ENCODE measurements at places on chromosomes 11 and 22.

DNA sequence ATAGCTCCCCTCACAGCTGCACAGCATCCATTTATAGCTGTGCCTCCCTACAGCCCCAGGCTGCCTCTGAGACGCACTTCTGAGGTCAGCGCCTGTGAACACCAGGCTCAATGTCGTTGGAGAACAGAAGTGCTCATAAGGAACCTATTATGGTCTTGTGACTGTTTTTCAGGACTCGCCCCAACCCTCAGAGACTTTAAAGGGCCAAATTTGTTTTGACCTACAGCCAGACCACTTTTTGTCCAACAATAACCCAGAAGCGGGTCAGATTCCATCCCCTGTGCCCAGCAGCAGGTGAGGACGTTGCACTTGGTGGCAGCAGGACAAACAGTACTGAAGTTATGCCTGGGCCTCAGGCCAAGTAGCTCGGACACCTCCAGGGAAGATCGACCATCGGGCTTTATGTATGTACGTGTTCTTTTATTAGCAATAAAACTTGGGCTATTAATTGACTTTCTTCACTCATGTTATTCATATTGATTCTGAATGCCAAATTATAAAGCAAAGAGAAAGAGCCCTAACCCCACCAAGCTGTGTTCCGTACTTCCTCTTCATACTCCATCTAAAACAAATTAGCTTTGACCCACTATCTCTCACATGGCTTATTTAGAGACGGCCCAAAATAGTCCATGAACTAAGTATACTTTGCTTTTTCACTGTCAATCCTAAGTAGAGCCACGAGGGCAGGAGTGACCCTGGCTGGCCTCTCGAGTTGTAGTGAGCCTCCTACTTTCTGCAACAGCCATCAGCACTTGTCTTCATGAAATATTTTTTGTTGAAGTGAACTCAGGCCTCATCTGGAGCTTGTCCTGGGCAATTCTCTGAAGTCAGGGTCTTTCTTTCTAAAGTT, 92.3 kb upstream of the PAX6 start:
- no peak overlapping the region for H3K27ac ChIP-seq
- no peaks in the 10 kb centered on the region for H3K36me3 ChIP-seq
- no peak overlapping the region for H3K4me3 ChIP-seq
- H3K4me1 ChIP-seq: no peaks in the 10 kb centered on the region
- no peaks in the 10 kb centered on the region for H3K27me3 ChIP-seq
- no peak for DNase-seq

DNA sequence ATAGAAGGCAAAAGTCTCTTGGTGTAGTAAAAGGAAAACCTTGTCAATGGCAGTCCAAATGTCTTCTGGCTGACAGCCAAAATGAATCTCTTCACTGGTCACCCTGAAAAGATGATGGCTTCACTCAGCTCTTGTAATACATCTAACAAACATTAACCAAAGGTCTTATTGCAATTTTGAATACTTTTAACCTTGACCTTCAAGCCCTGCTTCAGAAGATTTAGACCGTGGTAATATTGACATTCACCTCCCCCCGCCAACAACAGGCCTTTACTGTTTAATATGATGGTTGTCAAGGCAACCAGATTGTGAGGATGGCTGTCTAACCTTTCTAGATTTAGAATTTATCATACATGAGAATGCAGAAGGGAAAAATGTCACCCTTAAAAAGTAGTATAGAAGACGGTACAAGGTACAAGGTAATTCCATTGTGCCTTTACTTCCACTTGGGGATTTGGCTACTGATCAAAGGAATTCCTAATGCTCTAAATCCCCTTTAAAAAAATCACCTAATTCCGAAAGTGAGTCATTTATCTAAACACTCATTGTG, 342.3 kb downstream of the LARGE1 start:
- no peak for DNase-seq
- H3K36me3 ChIP-seq: no peaks in the 10 kb centered on the region
- H3K4me1 ChIP-seq: no peaks in the 10 kb centered on the region
- H3K4me3 ChIP-seq: no peak overlapping the region
- H3K27ac ChIP-seq: no peak overlapping the region

DNA sequence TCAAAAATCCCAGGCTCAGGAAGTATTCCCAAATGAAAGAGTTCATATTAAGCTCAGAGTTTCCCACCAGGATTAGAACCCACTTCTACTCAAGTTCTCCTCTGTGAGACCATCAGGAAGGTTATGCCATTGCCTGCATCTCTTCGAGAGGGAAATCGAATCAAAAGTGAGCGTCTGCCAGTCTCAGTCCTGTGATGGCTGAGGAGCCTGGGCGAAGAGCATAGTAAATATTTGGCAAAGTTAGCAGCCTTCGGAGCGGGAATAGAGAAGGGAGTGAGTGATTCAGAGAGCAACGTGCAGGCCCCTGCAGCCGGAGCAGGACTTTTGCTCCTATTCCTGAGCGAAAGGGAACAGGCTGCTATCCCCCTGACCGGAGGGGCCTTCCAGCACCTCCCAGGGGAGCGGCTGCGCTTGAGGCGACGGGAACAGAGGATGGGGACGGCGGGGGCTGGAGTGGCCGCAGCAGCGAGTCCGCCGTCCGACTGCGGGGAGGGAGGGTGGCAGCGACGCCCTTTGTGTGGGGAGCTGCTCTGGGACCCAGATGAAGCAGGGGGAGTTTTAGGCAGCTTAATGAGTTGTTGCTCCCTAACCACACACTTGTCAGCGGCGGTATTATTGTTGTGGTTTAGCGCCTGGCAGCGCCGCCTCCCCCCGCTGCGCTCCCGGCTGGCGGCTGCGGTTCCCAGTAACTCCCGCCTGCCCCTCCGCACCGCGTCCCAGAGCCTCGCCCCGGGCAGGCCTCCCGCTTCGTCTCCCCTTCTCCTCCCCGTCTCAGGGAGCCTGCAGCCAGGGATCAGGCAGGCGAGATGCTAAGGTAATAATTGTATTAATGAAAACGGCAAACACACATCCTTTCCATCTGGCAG, 21.7 kb upstream of the NRGN start:
- H3K27me3 ChIP-seq: peaks cover 66% of the 10 kb centered on the region
- H3K4me1 ChIP-seq: peaks cover 8% of the 10 kb centered on the region
- H3K27ac ChIP-seq: no peak overlapping the region
- no peaks in the 10 kb centered on the region for H3K36me3 ChIP-seq
- DNase-seq: no peak

GRCh38 chr11:3122775-3123201, 42.3 kb downstream of the OSBPL5 start:
- H3K27me3 ChIP-seq: no peaks in the 10 kb centered on the region
- no peaks in the 10 kb centered on the region for H3K36me3 ChIP-seq
- H3K4me1 ChIP-seq: no peaks in the 10 kb centered on the region
- H3K4me3 ChIP-seq: no peak overlapping the region
- DNase-seq: no peak

DNA sequence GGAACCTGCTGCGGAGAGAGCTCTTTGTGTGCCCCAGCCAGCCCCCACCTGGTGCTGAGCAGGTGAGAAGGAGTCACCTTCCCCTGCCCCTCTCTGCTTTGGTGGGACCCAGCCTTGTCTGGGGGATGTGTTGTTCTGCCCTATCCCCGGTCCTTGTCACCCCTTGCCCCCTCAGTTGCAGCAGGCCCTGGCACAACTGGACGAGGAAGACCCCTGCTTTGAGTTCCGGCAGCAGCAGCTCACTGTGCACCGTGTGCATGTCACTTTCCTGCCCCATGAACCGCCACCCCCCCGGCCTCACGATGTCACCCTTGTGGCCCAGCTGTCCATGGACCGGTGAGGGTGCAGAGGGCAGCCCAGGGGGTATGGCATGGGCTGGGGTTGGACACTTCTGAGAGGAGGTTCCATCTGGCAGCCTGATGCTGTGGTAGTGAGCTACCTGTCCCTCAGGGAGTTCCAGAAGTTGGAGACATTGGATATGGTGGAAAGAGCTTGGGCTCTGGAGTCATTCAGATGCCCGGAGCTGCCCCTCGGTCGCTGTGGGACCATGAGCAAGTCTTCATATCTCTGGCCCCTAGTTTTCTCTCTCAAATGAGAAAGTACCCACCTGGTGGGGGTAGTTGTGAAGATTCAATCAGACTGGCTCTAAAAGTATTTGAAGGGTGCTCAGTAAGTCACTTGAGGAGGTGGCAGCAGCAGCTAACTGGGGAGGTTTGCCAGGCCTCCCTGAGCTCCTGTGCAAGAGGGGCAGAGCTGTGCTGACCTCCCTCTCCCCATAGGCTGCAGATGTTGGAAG, 4.3 kb downstream of the LARGE2 start:
- H3K27ac ChIP-seq: no peak overlapping the region
- no peak overlapping the region for H3K4me3 ChIP-seq
- peaks cover 17% of the 10 kb centered on the region for H3K27me3 ChIP-seq
- DNase-seq: no peak
- H3K36me3 ChIP-seq: no peaks in the 10 kb centered on the region
- peaks cover 14% of the 10 kb centered on the region for H3K4me1 ChIP-seq

DNA sequence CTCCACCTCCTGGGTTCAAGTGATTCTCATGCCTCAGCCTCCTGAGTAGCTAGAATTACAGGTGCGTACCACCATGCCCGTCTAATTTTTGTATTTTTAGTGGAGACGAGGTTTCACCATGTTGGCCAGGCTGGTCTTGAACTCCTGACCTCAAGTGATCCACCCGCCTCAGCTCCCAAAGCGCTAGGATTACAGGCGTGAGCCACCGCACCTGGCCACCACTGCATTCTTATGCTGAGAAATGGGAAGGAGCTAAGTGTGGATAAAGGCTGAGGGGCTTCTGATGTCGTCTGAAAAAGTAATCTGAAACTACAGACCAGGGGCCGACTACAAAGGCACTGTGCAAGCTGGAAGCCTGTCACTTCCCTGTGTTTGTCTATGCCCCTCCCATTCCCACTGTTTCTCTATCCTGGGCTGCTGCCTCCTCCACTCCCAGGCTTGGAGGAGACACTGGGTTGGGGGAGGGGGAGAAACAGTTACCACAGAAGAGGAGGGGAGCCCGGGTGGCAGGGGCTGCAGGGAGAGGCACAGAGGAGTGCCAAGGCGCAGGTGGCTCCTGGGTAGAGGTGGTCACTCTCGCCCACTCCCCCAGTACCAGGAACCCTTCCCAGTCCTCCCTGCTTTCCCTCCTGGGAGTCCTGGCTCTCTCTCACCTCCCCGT, 2.9 kb upstream of the MTA2 start:
- peaks cover 75% of the 10 kb centered on the region for H3K36me3 ChIP-seq
- no peak overlapping the region for H3K27ac ChIP-seq
- H3K4me1 ChIP-seq: peaks cover 25% of the 10 kb centered on the region

GRCh38 chr11:105718641-105719040, 108.8 kb downstream of the GRIA4 start:
- H3K36me3 ChIP-seq: no peaks in the 10 kb centered on the region
- H3K4me1 ChIP-seq: no peaks in the 10 kb centered on the region
- no peaks in the 10 kb centered on the region for H3K27me3 ChIP-seq
- no peak for DNase-seq
- H3K4me3 ChIP-seq: no peak overlapping the region
- H3K27ac ChIP-seq: no peak overlapping the region

GRCh38 chr11:131909426-131910177, 539.2 kb downstream of the NTM start:
- peaks cover 30% of the 10 kb centered on the region for H3K27me3 ChIP-seq
- no peak for DNase-seq

- peaks cover 13% of the 10 kb centered on the region for H3K36me3 ChIP-seq
- H3K27ac ChIP-seq: no peak overlapping the region
- peaks cover 9% of the 10 kb centered on the region for H3K4me1 ChIP-seq
- no peak overlapping the region for H3K4me3 ChIP-seq
- no peak for DNase-seq
Measured at GRCh38 chr22:50083462-50084079, 1.7 kb downstream of the MLC1 start.

GRCh38 chr11:115616971-115617370, 112.8 kb upstream of the CADM1 start:
- H3K4me3 ChIP-seq: no peak overlapping the region
- no peak for DNase-seq
- H3K27ac ChIP-seq: no peak overlapping the region
- H3K27me3 ChIP-seq: no peaks in the 10 kb centered on the region
- H3K36me3 ChIP-seq: no peaks in the 10 kb centered on the region

DNA sequence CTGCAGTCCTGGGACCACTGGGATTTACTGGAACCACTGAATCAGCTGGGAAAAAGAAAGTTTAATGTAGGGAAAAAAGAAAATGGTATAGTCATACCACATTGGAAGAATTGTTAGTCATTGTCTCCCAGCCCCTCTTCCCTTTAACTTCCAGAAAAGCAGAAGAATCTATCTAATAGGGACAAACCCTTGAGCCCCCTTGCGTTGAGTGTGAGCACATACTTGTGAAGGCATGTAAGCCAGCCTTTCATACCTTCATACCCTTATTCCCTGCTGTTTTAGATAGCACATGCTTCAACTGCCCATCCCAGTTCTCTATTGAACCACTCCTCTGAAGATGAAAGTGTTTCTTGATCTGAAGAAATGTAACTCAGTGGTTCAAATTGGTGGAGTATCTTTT, 6.6 kb downstream of the TREH start:
- no peaks in the 10 kb centered on the region for H3K4me1 ChIP-seq
- DNase-seq: no peak
- H3K27ac ChIP-seq: no peak overlapping the region
- H3K4me3 ChIP-seq: no peak overlapping the region
- no peaks in the 10 kb centered on the region for H3K36me3 ChIP-seq

DNA sequence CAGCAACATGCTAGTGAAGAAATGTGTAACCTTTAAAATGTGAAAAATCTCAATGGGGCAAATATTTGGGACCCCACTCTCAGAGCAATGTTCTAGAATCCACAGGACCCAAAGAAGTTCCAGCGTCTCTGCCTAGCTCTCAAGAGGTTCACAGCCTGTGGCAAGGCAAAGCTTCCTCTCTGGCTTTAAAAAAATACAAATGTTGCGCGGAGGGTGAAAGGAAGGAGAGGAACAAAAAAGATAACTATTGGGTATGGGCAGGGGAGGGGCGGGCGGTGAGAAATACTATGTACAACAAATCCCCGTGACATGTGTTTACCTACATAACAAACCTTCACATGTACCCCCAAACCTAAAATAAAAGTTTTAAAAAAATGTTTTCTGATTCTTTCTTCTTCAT, 53.6 kb downstream of the PITPNB start:
- H3K4me1 ChIP-seq: peaks cover 56% of the 10 kb centered on the region
- H3K27ac ChIP-seq: peak overlapping the region; percentile 70
- H3K4me3 ChIP-seq: no peak overlapping the region

GRCh38 chr11:13343931-13344717, 66.5 kb downstream of the BMAL1 start:
- H3K36me3 ChIP-seq: no peaks in the 10 kb centered on the region
- H3K27ac ChIP-seq: no peak overlapping the region
- peak; percentile 60 for DNase-seq
- no peaks in the 10 kb centered on the region for H3K27me3 ChIP-seq
- peaks cover 17% of the 10 kb centered on the region for H3K4me1 ChIP-seq

DNA sequence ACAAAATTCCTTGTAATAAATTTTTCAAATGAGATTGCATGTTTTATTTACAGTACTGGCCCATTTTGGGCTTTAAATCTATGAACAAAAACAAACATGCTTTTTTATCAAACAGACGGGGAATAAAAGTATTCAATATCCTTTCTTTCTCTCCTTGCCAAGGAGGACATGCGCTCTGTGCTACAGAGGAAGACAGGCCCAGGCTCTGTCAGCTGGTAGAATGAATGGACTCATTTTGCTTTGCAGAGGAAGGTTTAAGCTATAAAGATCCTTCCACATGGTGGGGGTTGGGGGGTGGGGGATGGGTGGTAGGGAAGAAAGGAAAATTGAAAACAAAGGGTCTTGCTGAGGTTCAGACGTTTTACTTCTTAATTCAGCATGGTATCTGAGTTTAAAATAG, 575.6 kb downstream of the INSC start:
- H3K36me3 ChIP-seq: no peaks in the 10 kb centered on the region
- H3K4me1 ChIP-seq: peaks cover 2% of the 10 kb centered on the region
- H3K4me3 ChIP-seq: no peak overlapping the region
- H3K27me3 ChIP-seq: no peaks in the 10 kb centered on the region

GRCh38 chr22:22884888-22885840, 2.5 kb upstream of the IGLL5 start:
- H3K36me3 ChIP-seq: no peaks in the 10 kb centered on the region
- no peak overlapping the region for H3K27ac ChIP-seq
- peaks cover 29% of the 10 kb centered on the region for H3K27me3 ChIP-seq
- DNase-seq: peak; percentile 41
